Activated T-helper 1 cell treated with anti-CD3 and anti-CD28 coated beads, Interleukin-12 subunit alpha, Interleukin-12 subunit beta, Interleukin-2, Interleukin-4 antibody, amounts not matched to agents 30 ng/mL and 10 ng/mL and 1 ng/mL, durations not matched to agents 14 hours and 24 hours and 36 hours (primary cell): ENCODE measurements at places on chromosomes 11 and 22. TPM values are rescaled to one million over a fixed set of nuclear protein-coding genes. Genes with fewer than 3 reads are reported as not detected.

AQP11 gene
- total RNA-seq = 0.18 and 0.59 TPM in 2 replicates

CYTH4 gene
- total RNA-seq = 49.5 and 57.1 TPM in 2 replicates

SYT13 gene
- total RNA-seq = not detected in 2 replicates

GRCh38 chr11:2218031-2218633 lies 46.5 kb upstream of the TH start:
- DNase-seq = no peak
